ENCODE measurements at places on chromosomes 16 and 17.

DNA sequence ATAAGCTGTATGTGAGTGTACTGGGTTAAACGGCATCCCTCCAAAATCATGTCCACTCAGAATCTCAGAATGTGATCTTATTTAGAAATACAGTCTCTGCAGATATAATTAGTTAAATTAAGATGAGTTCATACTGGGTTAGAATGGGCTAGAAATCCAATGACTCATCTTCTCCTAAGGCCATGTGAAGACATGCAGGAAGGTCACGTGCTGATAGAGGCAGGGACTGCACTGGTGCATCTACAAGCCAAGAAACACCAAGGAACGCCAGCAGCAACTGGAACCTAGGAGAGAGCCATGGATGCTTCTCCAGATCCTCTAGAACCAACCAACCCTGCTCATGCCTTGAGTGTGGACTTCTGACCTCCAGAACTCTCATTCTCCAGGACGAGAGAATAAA is 241.0 kb downstream of the XYLT1 start:
- no peak overlapping the region for H3K4me3 ChIP-seq
- no peaks in the 10 kb centered on the region for H3K4me1 ChIP-seq
- H3K27ac ChIP-seq, result no peak overlapping the region
- no peaks in the 10 kb centered on the region for H3K27me3 ChIP-seq
- H3K36me3 ChIP-seq, result no peaks in the 10 kb centered on the region

- no peaks in the 10 kb centered on the region for H3K27me3 ChIP-seq
- peaks cover 7% of the 10 kb centered on the region for H3K4me1 ChIP-seq
- peaks cover 76% of the 10 kb centered on the region for H3K36me3 ChIP-seq
- H3K4me3 ChIP-seq, result no peak overlapping the region
- DNase-seq, result no peak
- H3K27ac ChIP-seq, result no peak overlapping the region
These were observed 31.4 kb upstream of the GHDC start for GRCh38 chr17:42225646-42226045.

DNA sequence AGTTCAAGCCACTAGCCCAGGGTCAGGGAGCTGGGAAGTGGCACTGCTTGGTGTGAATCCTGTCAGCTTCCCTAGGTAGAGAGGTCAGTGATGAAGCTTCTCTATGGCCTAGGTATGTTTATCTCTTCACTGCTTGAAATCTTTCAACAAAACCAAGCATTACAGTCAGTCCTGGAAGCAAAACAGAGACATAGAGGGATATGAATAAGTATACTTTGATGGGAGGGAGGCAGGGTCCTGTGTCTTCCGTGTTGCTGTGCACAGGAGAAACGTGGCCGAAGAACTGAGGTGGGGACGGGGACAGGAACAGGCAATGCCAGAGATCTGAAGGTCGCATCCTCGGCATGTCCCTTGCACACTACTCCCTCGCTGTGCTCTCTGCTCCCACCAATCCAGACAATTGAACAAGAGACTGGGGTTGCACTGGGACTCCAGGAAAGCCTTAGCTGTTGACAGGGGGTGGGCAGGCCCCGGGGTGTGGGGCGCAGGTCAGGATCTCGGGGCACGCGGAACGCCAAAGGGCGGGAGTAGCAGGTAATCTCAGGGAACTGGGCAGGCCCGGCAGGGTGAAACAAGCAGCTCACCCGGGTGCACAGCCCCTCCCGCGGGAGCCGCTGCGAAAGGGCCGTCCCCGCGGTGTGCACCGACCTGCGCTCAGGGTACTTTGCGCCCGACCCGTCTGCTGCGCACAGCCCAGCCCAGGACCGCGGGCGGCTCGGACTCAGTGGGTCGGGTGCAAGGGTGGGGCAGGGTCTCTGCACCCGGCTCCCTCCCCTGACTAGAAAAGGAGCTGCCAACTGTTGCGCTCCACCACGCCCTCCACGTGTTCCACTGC is at the start of gene MT1H:
TSS of gene MT1H (plus strand) at position 810 of the 835 bp plus-strand sequence. CDS start 71 bp downstream, outside the sequence.
- no peak within 1 kb of the TSS for H3K27ac ChIP-seq
- H3K4me1 ChIP-seq, result peaks cover 20% of the 10 kb centered on the region
- no peaks in the 10 kb centered on the region for H3K36me3 ChIP-seq
- no peak within 1 kb of the TSS for H3K4me3 ChIP-seq

- H3K4me3 ChIP-seq, result no peak overlapping the region
- H3K27me3 ChIP-seq, result peaks cover 2% of the 10 kb centered on the region
- H3K27ac ChIP-seq, result no peak overlapping the region
- H3K4me1 ChIP-seq, result no peaks in the 10 kb centered on the region
- no peak for DNase-seq
These were observed 13.8 kb downstream of the KCNG4 start for GRCh38 chr16:84226026-84226425.

GRCh38 chr16:66740010-66740409 is 11.4 kb downstream of the DYNC1LI2 start:
- peaks cover 79% of the 10 kb centered on the region for H3K36me3 ChIP-seq
- DNase-seq, result peak; percentile 16
- peaks cover 17% of the 10 kb centered on the region for H3K4me1 ChIP-seq
